ENCODE measurements at places on chromosomes 5 and 9.

- no peak for DNase-seq
Observed at GRCh38 chr5:93022796-93023447, 558.1 kb downstream of the NR2F1-AS1 start.

GRCh38 chr5:170067574-170068170, 38.0 kb upstream of the FOXI1 start:
- no peak for DNase-seq

DNA sequence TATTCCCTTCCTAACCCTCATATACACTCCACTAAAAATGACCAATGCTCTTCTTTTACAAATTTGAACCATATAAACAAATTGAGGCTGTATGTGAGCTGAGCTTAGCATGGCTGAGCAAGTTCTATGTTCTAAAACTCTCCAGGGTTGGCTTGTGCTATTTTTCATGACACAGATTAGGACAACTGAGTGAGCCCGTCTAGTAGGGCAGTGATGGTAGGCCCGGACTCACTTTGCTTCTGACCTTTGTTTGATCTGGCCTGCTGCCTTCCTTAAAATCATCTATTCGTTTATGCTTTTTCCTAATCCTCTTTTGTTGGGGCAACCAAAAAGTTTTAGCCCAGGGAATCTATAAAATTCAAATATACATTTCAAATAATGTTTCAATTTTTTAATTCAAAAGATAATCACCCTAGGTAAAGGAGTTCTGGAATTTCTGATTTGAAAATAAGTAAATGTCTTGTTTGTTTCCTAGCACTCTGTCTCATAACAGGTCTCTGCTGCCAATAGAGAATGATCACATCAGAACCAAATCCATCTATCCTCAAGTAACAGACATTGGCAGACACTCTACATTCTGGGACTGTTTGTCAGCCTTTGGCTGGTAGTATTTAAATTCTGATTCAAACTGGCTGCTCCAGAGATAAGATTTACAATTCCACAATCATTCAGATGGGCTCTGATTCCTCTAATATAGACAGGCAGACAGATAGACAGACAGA, 217.0 kb upstream of the TARS1 start:
- DNase-seq: no peak

- peak; percentile 6 for DNase-seq
Observed at GRCh38 chr9:100098046-100098886, 534 bp downstream of the ERP44 start.

DNA sequence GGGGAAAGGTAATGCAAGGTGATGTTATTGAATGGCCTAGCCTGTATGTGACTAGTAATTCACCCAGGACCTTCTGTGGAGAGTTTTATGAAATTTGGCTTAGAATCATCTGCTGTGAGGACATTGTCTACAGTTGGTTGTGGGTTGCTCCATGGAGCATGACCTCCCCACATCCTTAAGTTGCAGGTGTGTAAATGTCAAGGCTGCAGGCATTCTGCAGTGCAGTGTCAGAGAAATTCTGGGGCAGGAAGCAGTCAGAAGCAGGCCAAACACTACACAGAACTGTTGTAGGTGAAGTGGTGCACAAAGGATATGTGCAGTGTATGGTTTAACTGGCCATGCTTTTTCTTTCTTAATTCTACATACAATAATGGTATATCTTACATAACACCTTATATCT, 588.3 kb downstream of the EBF1 start:
- DNase-seq: no peak

DNA sequence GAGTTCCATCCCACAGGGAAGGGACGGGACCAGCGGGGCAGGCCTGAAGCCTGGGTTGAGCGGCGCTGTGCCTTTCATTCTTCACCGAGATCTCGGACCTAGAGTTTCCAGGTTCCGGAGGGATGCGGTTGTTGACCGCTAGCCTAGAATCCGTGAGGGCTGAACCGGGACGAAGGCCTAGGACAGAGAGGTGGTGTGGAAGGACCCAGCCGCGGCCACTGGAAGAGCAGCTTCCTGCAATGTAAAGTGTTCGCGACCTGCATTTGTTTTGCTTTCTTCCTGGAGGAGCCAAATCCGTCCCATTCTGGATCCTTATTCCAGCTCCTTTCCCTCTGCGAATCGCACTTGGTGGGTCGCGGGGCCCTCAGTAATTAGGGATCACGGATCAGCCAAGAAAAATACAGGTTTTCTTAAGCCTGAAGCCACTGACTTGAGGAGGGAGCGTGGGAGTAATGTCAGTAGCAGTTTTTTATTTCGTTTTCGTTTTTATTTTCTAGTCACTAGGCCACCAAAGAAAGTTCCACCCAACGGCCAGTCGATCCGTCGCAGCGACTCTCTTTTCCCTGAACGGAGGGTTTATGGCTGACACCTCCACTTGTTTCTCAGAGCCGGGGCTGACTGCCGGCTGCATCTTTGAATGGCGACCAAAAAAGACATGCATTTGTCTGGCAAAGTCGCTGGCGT, 48.6 kb downstream of the ANXA2R start:
- DNase-seq: no peak

DNA sequence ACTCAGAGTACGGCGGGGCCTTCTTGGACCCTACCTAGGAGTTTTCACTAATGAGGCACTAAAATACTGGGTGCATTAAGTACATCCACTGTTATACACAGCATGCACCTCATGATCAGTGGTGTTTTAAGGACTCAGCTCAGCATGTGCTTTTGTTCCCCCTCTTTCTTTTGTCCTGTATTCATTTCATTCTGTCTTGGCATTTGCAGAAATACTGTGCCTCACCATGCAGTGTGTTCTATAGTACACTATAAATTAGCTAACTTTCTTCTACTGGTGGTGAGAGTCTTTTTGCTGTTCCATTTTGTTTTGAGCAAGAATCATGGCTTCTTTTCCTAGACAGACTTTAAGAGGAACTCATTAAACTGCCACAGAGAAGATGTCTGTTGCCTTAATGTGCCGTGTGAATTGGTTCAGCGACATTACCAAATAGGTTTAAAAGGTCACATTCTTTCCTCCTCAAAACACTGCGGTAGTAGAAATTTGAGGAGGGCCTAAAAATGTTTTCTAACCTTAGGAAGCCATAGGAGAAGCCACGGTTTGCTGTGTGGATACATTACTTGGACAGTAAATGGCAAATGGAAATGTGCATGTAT, 276.6 kb downstream of the MAST4 start:
- DNase-seq: no peak

- DNase-seq: no peak
Observed at GRCh38 chr5:61675015-61675692, 343.1 kb downstream of the ZSWIM6 start.

DNA sequence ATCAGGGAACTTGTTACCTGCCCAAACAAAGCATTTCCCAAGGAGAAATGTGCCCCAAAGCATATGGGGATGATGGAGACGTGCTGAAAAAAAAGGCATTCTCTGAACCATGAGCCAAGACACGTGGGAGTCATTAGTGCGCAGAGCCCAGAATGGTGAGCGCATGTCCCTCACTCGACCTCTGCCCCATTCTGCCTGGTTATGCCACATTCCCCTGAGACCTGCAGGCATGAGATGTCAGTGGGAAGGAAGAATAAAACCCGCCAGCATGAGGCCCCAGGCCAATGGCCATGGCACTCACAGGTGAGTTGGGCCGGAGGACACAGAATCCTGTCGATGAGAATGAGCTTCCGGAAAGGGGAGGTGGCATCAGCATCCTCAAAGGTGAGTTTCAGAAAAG, 228.9 kb downstream of the CDK5RAP2 start:
- DNase-seq: no peak

DNA sequence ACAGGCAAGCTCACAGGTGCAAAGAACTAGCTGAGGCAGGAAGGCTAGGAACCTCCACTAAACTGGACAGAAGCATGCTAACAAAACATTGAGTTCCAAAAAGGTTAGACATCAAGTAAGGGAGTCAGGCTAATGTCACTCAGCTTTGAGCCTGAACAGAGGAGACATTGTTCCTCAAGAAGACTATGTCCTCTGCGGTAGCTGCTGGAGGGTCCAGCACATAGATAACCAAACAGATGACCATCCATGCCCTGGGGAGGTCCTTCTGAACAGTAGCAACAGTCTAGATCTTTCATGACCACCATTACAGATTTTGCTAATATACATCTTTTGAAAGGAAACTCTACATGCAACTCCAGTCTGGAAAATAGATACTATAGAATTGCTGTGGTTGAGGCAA, 57.7 kb downstream of the CYSTM1 start:
- no peak for DNase-seq

DNA sequence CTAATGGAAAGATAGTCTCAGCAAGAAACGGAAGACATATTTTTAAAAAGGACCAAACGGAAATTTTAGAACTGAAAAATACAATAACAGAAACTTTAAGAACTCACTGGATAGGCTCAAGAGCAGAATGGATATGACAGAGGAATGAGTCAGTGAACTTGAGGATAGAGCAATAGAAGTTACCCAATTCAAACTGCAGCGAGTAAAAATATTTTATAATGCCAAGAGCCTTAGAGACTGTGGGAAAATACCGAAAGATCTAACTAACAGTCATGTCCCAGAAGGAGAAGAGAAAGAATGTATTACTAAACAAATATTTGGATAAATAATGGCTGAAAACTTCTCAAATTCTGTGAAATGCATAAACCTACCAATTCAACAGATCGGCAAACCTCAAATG, 40.8 kb downstream of the ADAMTS2 start:
- DNase-seq: peak; percentile 82

DNA sequence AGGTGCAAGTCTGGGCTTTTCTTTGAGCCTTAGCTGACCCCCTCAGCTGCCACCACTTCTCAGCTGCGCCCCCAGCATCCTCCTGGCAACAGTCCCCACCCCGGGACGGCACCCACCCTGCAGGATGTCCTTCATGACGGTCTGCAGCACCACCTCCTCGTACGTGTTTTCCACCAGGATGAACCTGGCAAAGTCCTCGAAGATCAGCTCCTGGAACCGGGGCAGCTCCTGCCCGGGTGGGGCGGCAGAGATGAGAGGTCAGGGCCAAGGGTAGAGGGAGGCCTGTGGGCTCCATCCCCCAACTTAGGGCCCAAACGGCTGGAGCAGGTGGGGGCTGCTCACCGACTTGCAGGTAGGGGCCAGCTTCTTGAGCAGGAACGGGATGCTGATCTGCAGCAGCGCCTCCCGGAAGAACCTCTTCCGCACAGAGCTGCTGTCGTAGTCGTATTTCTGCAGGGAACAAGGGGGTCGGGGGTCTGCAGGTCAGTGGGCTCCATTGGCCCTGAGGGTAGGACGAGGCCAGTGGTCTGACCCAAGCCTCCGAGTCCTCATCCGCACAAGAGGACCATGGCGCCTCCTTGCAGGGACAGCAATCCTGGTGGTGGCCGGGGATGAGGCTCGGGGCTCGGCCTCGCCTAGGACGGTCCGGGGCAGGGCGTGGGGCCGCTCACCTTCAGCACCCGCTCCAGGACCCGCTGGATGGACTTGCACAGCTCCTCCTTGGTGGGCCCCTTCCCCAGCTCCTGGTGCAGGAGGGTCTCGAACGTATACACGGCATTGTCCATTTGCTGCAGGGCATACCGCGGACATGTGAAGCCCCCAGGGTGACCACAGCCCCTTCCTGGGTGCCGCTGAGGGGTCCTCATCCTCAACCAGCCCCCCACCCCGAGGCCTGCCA, 56.7 kb downstream of the LRSAM1 start:
- no peak for DNase-seq

- no peak for DNase-seq
Observed at GRCh38 chr5:134345996-134346395, 21.0 kb downstream of the CDKL3 start.

- DNase-seq: no peak
Observed at GRCh38 chr9:110156902-110157301, 51.1 kb downstream of the C9orf152 start.

- no peak for DNase-seq
Observed at GRCh38 chr5:15993334-15993733, 186.3 kb downstream of the MARCHF11 start.

GRCh38 chr9:97431549-97432143, 19.8 kb downstream of the TDRD7 start:
- DNase-seq: no peak

GRCh38 chr9:90078988-90079421, 474.2 kb downstream of the GADD45G start:
- DNase-seq: no peak

DNA sequence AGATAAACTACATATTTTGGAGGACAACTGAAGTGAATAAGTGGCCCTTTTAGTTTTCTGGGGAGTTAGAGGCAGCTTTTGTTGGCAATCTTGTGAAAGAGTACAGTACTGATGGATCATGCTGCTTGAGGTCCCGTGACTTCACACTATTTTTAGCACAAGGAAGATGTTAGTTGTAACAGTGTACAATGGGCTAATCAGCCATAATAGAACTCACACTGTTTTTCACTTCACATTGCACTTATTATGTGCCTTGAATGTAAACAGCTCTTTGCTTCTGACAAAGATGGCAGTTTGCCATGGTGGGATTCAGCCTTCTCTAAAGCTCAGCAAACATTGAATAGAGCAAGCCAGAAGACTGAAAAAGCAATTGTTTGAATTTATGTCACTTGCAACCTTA, 176.7 kb upstream of the ZNF608 start:
- DNase-seq: no peak

GRCh38 chr9:38423973-38424843, at the start of gene IGFBPL1:
TSS of gene IGFBPL1 (minus strand) at chr9:38424454. CDS start at chr9:38424424, 30 bp downstream.
- DNase-seq: no peak

GRCh38 chr9:136511670-136512592, 29.1 kb upstream of the SEC16A start:
- DNase-seq: no peak

DNA sequence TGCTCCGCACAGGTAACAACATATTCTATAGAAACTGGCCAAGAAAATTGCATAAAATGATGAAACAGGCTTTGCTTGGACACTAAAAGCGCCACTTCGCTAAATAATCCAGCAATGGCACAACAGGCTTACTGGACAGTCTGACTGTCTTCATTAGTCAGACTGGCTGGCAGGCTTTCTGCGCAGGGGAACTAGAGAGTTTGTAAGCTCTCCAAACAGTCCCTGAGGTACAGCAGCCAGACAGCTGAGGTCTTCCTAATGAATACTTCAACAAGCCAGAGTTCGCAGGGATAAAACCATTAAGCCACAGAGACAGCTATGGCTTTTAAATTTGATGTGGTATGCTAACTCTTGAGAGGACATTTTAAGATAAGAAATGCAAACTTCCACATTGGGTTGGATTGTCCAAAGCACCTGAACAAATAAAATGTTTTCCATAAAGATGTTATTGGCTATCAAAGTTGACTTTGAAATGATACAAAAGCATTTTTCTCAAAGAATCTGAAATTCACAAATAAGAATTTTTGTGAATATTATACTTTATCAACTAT, 20.7 kb downstream of the PLK2 start:
- no peak for DNase-seq

DNA sequence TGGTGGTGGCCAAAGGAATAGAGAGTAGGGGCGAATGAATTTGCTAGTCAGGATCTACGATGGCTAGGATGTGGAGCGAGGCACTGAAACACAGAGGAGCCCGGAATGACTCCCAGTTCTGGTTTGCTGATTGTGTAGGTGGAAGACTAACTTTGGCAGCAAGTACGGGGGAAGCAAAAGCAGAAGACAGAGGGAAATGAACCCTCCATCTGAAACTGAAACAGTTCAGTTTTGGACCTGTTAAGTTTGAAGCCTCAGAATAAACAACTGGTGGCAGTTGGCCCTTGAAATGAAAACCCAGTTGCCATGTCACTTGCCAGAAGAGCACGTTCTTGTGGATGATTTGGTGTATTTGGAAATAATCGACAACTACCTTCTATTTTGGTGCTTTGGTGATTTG, 15.4 kb upstream of the SMIM15 start:
- DNase-seq: no peak

Data from AG04450 (cell line).